ENCODE measurements at places on chromosomes 12 and 14.

GRCh38 chr12:96193725-96194575 is at the start of gene ELK3:
Gene ELK3 (plus strand): TSS chr12:96194375.
- peak; percentile 7 for DNase-seq

GRCh38 chr12:124392667-124393413 is 97.9 kb downstream of the RFLNA start:
- DNase-seq = no peak

DNA sequence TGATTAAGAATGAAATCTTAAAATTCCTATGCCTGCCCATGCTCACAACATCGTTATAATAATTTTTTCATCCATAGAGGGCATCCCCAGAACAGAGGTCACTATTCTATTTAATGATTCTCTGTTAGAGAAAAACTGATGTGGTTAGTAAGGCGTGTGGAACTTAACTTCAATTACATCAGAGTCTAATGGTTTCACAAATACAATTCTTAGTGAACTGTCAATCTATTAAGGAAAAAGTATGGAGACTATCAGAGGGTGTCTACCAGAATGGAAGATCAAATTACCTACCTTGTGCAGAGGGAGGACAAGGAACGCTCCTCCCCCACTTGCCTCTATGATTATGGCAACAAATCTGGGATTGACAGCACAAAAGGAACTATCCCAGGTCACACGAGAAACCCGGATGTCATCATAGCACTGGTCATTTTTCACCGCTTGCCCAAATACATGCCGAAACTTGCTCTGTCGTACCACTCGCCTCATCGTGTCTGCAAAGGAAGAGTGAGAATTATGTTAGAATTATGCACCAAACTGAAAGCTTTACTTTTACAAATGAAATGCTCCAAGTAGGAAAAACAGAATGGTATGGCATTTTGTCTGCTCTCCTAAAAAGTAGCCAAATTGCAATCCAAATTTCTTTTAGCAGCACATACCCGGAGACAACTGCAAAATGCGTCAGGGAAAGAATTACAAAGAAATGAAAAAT is 30.3 kb downstream of the CORO1C start:
- no peak for DNase-seq

DNA sequence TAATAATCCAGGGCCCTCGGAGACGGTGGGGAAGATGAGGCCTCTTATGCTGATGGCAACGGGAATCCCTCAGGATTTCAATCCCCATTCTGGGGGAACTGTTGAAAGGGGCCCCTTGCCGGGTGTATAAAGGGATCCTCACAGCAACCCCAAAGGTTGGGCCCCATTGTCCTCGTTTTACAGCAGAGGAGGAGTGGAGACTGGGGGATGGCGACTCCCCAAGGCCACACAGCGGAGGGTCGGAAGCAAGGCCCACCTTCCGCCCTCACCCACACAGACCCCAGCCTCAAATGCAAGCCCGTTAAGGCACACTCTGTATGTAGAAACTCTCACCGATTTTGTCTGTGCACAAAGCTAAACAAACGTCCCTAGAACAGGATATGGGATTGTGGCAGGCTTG is 327.9 kb upstream of the DIO3 start:
- no peak for DNase-seq

- DNase-seq = no peak
These were observed 235.2 kb upstream of the AMIGO2 start for GRCh38 chr12:47314996-47315395.

DNA sequence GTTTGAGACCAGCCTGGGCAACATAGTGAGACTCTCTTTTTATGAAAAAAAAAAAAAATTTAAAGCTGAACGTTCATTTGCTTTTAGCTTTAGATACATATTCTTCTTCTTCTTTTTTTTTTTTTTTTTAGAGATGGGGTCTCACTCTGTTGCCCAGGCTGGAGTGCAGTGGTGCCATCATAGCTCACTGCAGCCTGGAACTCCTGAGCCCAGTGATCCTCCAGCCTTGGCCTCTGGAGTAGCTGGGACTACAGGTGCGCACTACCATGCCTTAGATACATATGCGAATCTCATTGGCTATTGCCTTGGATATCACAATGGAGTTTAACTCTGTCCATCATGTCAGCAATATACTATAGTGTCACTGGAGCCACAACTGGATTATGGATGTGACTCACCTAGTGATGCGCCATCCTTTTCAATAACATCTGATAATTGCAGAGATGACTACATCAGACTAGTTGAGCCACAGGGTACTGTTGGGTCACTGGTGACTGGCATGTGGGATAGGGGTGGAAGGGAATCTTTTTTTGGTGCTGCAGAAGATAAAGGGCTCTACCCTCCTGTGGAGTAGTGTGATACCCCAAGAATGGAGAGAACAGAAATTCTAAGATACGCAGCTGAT is 2.7 kb upstream of the ADIPOR2 start:
- DNase-seq = no peak

- DNase-seq = no peak
These were observed 6.9 kb upstream of the IFI27 start for GRCh38 chr14:94103554-94104150.

- no peak for DNase-seq
These were observed 462.8 kb downstream of the GXYLT1 start for GRCh38 chr12:41681898-41682297.

DNA sequence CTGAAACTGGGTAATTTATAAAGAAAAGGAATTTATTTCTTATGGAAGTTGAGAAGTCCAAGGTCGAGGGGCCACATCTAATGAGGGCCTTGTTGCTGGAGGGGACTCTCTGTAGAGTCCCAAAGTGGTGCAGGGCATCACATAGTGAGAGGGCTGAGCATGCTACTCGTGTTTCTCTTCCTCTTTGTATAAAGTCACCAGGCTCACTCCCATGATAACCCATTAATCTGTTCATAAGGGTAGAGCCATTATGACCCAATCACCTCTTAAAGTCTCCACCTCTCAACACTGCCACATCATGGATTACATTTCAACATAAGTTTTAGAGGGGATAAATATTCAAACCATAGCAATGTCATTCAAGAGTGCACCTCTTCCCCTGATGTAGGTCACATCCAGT is 79.1 kb upstream of the ATP2B1 start:
- DNase-seq = no peak

GRCh38 chr12:62604373-62604772 is 137.7 kb downstream of the MON2 start:
- no peak for DNase-seq

DNA sequence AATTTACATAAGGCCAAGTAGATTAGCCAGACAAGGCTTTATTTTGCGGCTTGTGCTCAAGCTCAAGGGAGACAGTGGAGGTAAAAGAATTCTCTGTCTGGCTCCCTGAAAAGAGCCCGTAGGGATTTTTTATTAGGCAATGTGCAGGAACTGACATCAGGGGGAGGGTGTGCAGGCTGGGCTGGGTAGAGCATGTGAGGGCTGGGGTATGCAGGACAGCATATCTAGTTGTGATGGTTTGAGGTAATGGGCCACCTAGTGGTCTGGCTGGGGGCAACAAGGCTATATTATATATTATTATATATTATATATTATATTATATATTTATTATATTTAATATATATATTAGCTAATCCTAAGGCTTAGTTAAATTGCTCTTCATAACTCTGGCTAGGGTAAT is 102.1 kb downstream of the TMEM117 start:
- no peak for DNase-seq

GRCh38 chr12:72209086-72209485 is 63.1 kb upstream of the TRHDE start:
- no peak for DNase-seq

DNA sequence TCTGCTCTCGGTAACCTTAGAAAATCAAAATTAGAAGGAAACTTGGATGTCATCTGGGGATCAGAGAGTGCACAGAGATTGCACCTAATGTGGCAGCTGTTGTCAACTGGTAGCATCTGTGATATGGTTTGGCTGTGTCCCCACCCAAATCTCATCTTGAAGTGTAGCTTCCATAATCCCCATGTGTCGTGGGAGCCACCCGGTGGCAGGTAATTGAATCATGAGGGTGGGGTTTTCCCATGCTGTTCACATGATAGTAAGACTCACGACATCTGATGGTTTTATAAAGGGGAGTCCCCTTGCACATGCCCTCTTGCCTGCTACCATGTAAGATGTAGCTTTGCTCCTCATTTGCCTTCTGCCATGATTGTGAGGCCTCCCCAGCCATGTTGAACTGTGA is 127.7 kb upstream of the SRRM4 start:
- DNase-seq = no peak

DNA sequence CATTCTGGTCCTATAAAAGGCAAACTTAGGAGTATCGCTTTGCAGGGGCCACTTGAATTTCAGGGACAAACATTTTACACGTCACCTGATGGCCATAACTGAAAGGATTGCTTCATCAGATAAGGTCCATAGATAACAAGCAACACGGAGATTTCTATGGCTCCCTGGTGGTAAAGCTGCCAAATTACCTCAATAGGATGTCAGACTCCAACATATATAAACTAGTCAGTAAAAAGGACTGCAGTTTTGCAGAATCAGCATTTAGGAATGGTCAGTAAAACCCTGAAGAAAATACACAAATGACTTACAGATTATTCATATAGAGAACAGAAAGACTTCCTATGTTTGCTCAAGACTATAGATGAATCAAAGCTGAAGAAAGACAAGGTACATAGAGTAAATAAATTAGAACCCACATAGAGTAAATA is 66.1 kb upstream of the GRIP1 start:
- no peak for DNase-seq

DNA sequence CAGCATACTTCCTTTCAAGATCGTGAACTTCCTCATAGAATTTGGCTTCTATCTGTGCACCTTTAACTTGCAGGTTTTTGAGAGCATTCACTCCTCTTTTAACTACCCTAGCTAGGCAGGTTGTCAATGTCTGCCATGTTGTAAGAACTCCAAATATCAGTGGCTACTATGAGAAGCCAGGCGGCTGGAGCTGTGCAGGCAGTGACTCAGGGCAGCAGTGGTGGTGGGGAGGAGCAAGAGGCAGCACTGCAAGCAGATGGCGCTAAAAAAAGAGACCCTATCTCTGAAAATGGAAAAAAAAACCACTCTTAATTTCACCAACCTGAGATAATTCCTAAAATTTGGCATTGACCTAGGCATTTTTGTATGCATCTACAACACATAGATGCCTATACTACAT is 28.5 kb downstream of the YARS2 start:
- no peak for DNase-seq

GRCh38 chr12:1834186-1834925 is 14.0 kb downstream of the LRTM2 start:
- no peak for DNase-seq

GRCh38 chr12:55708695-55709233 is 1.1 kb upstream of the ITGA7 start:
- no peak for DNase-seq

DNA sequence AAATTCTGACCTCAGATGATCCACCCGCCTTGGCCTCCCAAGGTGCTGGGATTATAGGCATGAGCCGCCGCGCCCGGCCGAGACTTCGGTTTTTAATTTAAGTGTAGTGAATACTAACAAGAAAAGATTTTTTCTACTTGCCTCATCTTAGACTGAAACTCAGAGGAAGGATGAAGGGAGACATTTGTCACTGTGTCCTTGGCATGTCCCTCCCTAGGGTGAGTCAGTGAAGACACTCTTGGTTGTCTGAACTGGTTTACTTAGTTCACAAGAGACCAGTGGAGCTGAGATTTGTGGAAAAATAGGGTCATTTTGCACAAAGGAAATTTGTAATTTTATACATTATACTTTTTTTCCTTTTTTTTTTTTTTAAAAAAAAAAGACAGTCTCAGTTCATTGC is 13.5 kb downstream of the C12orf71 start:
- no peak for DNase-seq

DNA sequence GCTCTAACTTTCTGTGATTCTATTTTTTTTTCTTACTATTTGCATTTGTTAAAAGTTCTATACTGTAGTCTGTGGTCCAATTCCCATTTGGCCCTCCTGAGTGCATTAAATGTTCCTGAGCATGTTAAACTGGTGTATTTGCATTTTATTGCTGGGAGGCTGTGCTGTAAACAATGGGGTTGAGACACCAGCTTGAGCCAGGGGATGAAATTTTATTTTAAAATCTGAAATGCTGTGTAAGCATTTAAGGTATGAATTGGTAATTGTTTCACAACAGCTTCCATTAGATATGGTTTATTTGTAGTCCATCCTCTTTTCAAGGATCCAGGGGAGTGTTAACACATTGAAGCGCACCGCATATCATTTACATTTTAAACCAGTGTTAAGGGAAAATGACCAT is 89.9 kb upstream of the RFX4 start:
- no peak for DNase-seq

DNA sequence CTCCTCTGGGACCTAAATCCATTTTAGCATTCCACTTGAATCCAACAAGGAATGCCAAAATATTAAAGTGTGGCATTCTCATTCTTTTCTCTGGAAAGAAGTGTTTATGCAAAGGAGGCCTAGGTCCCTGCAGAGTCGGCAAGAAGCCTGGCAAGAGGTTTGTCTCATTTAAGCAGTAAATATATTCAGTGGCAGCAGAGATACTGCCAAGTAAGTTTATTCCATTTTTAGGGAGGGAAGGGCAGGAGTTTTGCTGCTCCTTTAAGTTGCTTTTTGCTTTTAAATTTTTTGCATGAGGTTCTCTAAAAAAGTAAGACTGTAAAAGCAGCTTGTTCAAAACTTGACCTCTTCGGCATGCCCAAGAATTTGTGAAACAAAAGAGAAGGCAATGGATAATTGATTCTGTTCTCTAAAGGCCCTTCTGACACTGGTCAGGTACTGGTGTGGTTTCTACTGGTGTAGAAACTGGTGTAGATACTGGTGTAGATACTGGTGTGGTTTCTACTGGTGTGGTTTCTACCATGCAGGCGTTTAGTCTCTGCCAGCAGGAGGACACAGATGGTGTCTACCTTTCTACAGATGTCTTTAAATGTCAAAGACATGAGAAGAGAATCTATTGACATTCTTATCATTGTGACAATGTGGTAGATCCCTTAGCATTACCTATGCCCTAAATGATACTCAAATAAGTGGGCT is 107.3 kb downstream of the SAMD4A start:
- no peak for DNase-seq

GRCh38 chr12:81492131-81492720 is 266.9 kb downstream of the PPFIA2 start:
- no peak for DNase-seq

DNA sequence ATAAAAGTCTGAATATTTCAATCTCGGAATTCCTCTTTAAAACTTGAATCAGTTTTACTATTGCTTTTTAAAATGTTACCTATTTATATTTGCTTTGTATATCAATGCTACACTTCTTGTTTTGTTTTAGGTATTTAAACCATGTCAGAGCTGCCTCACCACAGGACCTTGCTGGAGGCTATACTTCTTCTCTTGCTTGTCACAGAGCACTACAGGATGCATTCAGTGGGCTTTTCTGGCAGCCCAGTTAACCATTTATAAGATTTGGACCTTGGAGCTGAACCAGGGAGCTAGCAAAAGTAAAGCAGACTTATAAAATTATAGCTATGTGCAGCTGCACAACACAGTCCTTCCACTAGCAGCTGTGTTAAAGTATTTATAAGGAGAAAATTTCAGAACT is 12.8 kb downstream of the TRMT5 start:
- no peak for DNase-seq

Measured in amniotic stem cell (primary cell).